ENCODE measurements at places on chromosomes 2 and 18.

DNA sequence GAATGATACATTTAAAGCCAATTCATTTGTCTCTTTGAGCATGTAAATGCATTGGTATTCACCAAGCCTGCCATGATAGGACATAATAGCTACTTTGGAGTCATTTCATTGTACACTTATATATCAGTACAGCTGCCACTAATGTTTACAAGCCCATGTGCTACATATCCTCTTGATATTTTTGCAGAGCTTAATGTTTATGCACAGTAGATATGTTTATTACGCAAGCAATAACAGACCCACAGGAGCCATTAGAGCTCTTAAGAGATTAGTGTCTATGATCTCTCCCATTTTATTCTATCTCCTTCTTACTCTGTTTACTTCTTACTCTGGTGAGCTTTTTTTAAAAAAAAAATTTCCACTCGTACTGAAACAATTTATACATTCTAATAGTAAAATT, 1132.1 kb upstream of the ZEB2 start:
- DNase-seq, result no peak

GRCh38 chr2:80054346-80054675, 250.2 kb downstream of the LRRTM1 start:
- DNase-seq, result peak; percentile 33

GRCh38 chr2:11562011-11562410, 28.2 kb downstream of the GREB1 start:
- no peak for DNase-seq

GRCh38 chr2:127664895-127665225, 10.5 kb downstream of the LIMS2 start:
- DNase-seq, result no peak

- no peak for DNase-seq
Measured at GRCh38 chr2:182359990-182360662, 66.7 kb downstream of the PDE1A start.

GRCh38 chr2:15818318-15818753, 122.0 kb upstream of the MYCN start:
- no peak for DNase-seq
